GM23338 (cell line): ENCODE measurements at places on chromosomes 11 and 22.

- no peak for DNase-seq
Measured at GRCh38 chr11:86355256-86355655, 19.4 kb upstream of the CCDC81 start.

GRCh38 chr11:68120273-68121066, 718 bp downstream of the CHKA start:
- peak; percentile 59 for DNase-seq

GRCh38 chr11:1453611-1454034, 33.0 kb downstream of the MOB2 start:
- peak; percentile 85 for DNase-seq

DNA sequence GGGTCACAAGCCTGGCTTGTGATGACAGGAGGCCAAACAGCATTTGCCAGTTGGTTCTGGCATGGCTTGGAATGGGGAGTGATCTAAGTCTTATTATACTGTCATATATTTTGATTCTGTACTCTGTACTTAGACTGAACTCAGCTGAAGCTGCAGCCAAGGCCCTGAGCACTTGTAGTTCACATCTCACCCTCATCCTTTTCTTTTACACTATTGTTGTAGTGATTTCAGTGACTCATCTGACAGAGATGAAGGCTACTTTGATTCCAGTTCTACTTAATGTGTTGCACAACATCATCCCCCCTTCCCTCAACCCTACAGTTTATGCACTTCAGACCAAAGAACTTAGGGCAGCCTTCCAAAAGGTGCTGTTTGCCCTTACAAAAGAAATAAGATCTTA, 843 bp downstream of the OR56B1 start:
- no peak for DNase-seq

DNA sequence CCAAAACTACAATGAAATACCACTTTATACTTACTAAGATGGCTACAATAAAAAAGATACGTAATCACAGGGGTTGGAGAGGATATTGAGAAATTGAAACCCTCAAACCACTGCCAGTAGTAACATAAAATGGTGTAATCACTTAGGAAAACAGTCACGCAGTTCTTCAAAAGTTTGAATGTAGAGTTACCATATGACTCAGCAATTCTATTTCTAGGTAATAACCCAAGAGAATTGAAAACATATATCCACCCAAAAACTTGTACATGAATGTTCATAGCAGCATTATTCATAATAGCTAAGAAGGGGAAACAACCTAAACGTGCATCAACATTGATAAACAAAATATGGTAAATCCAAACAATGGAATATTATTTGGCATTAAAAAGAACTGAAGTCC, 24.4 kb upstream of the PSMA1 start:
- no peak for DNase-seq

GRCh38 chr22:37237371-37238268, 6.4 kb downstream of the RAC2 start:
- no peak for DNase-seq

GRCh38 chr11:72238492-72239312, 5.3 kb downstream of the PHOX2A start:
- peak; percentile 32 for DNase-seq

GRCh38 chr11:91783173-91783572, 441.4 kb upstream of the FAT3 start:
- DNase-seq: no peak

GRCh38 chr11:69208190-69209037, 52.7 kb downstream of the SMIM38 start:
- DNase-seq: no peak

DNA sequence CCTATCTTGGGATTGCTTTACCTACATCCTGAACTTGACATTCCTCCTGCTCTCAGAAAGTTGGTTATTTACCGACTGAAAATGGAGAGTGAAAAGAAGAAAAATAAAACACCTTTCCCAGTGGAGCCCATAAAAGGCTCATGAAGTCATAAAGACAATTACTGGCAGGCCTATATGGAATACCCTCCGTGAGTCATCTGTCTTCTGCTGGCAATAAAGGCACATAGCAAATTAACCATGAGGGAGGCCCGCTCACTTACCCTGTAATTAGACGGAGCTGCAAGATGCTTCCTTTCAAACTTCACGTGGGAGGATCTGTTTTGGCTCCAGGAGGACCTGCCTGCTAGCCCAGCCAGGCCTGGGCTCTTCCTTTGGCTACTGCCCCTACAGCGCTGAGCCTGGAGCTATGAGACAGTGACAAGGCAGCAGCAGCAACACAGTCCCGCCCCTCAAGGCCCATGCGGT, 540.4 kb downstream of the BUD13 start:
- no peak for DNase-seq

DNA sequence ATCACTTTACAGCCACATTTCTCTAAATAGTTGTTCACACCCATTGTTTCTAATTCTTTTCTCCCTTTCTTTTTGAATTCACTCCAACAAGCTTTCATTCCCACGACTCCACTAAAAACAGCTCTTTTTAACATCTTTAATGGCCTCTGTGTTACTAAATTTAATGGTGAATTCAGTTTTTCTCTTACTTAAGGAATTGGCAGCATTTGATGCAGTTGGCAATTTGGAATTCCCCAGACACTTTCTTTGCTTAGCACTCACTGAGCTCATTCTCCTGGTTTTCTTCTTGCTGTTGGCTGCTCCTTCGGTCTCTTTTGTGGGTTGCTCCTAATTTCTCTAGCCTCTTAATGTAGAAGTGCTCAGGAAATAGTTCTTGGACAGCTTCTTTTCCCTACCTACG, 40.5 kb upstream of the OR9Q1 start:
- no peak for DNase-seq

DNA sequence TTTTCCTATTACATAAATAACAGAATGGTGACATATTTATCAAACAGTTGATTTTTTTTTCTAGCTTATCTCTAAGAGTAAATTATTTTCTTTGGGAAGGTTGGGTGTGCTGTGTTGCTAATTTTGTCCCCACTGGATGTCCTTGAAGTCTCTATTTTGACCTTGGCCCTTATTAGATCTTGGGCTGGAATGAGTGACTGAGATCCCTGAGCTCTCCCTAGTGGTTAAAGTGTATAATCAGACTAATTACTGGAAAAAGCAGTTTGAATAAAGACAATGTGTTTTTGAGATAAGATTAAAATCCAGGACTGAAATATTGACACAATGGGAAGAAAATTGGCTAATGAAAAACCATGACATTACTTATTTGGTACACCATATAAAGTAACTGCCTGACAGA, 56.1 kb downstream of the AASDHPPT start:
- peak; percentile 28 for DNase-seq

- DNase-seq: peak; percentile 78
Measured at GRCh38 chr11:71452199-71453036, 585 bp upstream of the NADSYN1 start.

- DNase-seq: no peak
Measured at GRCh38 chr11:128909438-128910125, 18.4 kb downstream of the KCNJ5 start.

GRCh38 chr22:35997438-35997837, 31.2 kb downstream of the RBFOX2 start:
- DNase-seq: no peak

- no peak for DNase-seq
Measured at GRCh38 chr11:13222285-13222684, 55.3 kb upstream of the BMAL1 start.

- no peak for DNase-seq
Measured at GRCh38 chr22:41350087-41350486, 31.7 kb upstream of the TEF start.

GRCh38 chr22:49196046-49196511, 631.6 kb downstream of the BRD1 start:
- DNase-seq: no peak
